Stimulated activated naive CD8-positive, alpha-beta T cell treated with anti-CD3 and anti-CD28 coated beads, Interleukin-15, amount 100 ng/mL, for 72 hours (primary cell): ENCODE measurements at places on chromosomes 6 and 20.

DNA sequence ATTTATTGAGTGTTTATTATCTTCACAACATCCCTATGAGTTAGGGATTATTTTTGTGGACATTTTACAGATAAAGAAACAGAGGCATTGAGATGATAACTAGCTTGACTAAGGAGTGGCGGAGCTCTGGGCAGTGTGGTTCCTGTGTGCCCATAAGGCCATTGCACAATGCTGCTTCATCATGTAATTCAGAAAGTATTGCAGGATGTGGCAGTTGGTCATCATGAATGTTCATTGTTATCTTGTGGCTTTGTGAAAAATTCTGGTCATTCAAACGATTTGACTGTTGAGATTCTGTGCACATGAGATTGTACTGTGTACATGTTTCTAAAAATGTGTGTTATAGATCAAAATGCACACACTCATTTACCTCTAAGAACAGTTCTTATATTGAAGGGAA lies 150.8 kb downstream of the ESR1 start:
- no peak for DNase-seq

GRCh38 chr6:131868836-131869235 lies 61.0 kb downstream of the ENPP1 start:
- DNase-seq: no peak

GRCh38 chr6:72579865-72580264 lies 42.0 kb upstream of the KCNQ5 start:
- no peak for DNase-seq

- DNase-seq: no peak
Observed at GRCh38 chr6:142886431-142887170, 58.4 kb downstream of the HIVEP2 start.

DNA sequence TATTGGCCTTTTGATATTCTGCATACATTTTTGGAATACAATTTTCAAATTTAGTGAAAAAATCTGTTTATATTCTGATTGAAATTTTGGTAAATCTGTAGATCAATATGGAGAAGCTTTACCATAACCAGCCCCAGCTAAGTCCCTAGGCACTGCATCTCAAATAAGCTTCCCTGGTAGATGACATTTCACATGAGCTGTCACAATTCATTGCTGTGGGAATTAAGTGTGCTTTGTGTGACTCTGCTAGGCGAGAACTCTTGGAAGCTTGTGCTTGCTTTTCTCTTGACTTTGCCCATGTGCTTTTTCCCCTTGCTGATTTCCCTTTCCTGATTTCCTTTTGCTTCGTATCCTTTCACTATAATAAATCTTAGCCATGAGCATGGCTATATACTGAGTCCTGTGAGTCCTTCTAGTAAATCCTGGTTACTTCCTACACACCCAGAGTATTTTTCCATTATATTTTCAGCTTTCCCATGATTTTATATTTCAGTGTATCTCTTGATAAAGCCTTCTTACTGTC lies 166.5 kb upstream of the MMS22L start:
- DNase-seq: no peak
